ENCODE measurements at places on chromosomes 6 and 20.

DNA sequence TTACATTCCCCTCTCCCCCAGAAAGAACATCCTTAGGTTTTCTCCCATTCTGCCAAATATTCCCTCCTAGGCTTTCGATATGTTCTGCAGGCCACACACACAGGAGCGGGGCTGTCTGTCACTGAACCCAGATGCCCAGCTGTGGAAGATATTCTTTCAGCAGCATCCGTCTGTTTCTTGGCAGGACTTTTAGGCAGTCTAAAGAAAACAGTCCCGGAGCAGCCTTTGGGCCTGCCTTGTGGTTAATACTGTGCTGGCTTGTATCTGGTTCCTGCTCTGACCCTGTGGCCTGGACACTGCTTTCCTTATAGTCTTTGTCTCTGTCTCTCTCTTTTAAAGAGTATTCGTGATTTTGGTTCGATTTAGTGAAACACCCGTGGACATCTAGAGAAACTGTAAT, 94.6 kb upstream of the SUPT3H start:
- no peak for DNase-seq

- DNase-seq: no peak
Observed at GRCh38 chr6:108350528-108350927, 55.7 kb downstream of the AFG1L start.

GRCh38 chr6:15330174-15330944, 84.5 kb downstream of the JARID2 start:
- no peak for DNase-seq

- no peak for DNase-seq
Observed at GRCh38 chr20:50722424-50723155, 8.8 kb upstream of the PARD6B start.

DNA sequence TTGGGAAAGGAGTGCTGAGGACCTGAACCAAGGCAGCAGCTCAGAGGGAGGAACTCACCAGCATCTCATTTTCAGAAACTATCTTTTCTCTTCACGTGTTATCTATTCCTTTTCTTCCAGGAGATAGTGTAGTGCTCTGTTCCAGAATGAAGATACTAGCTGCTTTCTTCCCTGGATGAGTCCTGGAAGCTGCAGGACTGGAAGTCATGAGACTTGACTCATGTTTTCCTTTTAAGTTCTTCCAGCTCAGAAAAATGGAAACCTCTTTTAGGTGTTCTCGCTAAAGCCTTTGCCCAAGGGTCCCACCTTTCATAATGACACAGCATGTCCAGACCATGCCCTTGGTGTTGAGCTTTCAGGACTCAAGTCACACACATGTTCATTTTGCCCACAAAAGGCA, 106.7 kb downstream of the UNC5CL start:
- no peak for DNase-seq

- DNase-seq: no peak
Observed at GRCh38 chr6:17710331-17710730, 3.6 kb upstream of the NUP153 start.

GRCh38 chr6:78482801-78483552, 384.4 kb upstream of the IRAK1BP1 start:
- DNase-seq: no peak

- DNase-seq: no peak
Observed at GRCh38 chr6:158758941-158759479, 60.2 kb downstream of the EZR start.

GRCh38 chr20:37850724-37851355, 52.1 kb upstream of the VSTM2L start:
- no peak for DNase-seq

DNA sequence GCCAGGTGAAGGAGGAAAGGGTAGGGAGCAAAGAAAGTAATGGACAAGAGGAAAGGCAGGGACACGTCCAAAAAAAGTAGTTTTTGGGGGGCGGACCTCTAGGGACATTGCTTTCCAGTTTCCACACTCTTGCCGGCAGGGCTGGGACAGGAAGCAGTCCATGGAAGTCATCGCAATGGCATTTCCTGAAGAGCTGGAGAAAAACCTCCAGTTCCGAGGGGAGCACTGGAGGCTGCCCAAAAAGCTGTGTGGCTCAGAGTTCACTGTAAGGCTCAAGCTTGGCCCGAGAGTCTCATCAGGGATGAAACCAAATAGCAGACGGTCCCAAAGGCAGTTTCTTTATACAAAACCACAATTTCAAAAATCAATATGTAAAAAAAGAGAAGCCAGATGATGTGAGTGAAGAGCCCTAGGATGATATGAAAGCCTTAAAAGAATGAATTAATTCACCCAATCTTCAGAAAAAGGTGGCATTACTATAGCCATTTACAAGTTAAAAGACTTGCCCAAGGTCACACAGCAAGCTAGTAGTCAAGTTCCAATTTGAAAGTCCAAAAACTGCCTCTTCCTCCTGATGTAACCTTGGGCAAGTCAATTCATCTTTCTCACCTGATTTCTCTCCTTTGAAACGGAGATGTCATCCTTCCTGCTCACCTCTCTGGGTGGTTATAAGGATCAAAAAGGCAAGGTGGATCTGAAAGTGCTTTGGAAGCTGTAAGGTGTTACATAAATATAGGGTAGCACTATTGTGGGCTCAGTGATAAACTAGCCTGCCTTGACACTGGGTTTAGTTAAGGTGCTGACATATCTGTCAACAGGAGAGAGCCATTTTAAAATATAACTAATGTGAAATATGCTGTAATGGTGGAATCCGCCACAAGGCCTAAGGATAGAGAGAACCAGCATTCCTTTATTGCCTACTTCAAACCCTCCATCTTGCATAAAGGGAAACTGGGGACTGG, 9.1 kb downstream of the BCL2L1 start:
- DNase-seq: no peak

DNA sequence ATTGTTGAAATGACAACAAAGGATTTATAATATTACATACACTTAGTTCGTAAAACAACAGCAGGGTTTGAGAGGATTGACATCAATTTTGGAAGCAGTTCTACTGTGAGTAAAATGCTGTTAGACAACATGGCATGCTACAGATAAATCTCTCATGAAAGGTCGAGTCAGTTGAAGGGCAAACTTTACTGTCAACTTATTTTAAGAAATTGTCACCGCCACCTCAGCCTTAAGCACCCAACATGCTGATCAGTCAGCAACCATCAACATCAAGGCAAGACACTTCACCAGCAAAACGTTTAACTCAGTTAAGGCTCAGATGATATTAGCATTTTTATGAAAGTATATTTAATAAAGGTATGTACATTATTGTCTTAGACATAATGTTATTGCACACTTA, 31.0 kb downstream of the CYB5R4 start:
- no peak for DNase-seq

- DNase-seq: no peak
Observed at GRCh38 chr6:6968731-6969552, 138.8 kb upstream of the RREB1 start.

DNA sequence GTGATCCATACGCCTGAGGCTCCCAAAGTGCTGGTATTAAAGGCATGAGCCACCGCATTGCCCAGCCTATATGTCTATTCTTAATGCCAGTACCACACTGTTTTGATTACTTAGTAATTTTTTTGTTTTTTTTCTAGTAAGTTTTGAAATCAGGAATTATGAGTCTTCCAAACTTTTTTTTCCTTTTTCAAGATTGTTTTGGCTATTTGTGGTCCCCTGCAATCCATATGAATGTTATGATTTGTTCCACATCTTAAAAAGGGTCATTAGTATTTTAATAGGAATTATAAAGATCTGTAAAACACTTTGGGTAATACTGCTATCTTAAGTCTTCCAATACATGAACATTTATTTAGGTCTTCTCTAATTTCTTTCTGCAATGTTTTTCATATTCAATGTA, 6.8 kb upstream of the POPDC3 start:
- no peak for DNase-seq

DNA sequence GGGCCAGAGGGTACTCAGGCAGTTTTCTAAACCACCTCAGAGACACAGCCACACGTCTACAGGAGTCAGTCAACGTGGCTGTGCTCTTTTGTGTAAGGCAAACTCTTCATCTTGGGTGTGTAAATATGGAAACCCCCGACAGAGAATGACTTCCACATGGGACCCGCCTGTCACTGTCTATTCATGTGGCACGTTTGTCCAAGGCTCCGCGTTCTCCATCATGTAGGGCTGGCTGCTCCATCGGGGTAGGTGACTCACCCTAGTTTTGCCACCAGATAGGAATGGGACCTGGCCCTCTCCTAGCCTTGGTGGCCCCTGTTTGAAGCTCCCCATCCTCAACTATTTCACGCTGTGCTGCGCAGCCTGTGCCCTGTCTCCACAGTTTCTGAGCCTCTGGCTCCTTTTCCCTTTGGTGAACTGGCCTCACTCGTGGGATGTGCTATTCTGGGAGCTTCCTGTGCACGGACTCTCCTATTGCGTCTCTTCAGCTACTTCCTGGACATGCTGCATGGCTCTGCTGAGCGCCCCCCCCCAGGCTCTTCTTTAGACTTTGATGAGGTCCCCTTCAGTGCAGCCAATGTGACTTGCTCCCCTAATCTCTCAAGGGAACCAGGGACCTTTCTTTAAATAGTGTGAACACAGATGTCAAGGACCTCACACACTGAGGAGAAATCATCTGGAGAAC, 143.2 kb upstream of the PDE10A start:
- DNase-seq: no peak

DNA sequence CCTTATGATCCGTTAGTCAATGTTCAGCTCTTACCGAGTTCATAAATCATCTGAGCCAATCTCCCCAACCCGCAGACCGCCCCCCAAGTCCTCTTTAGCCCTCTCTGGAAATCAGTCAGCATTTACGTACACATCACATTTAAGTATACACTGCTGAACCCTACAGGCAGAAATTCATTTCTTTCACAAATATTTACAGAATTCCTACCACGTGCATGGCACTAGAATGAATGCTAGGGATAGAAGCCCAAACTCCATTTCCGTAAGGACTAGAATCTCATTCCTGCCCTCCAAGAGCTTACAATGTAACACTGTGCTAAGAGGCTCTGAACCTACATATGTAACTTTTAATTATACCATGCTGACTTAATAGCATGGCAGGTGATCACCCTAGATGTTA, 1.8 kb downstream of the OSER1 start:
- no peak for DNase-seq

- peak; percentile 64 for DNase-seq
Observed at GRCh38 chr6:34484899-34485298, 19.0 kb downstream of the PACSIN1 start.

- DNase-seq: no peak
Observed at GRCh38 chr20:4326195-4327065, 311.1 kb upstream of the RNF24 start.

DNA sequence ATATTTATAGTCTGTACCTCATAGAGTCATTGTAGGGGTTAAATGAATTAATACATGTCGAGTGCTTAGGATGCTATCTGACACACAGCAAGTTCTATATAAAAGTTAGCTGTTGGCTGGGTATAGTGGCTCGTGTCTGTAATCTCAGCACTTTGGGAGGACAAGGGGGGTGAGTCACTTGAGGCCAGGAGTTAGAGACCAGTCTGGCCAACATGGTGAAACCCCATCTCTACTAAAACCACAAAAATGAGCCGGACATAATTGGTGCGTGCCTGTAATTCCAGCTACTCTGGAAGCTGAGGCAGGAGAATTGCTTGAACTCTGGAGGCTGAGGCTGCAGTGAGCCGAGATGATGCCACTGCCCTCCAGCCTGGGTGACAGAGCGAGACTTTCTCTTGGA, 222.9 kb downstream of the UBE3D start:
- no peak for DNase-seq

DNA sequence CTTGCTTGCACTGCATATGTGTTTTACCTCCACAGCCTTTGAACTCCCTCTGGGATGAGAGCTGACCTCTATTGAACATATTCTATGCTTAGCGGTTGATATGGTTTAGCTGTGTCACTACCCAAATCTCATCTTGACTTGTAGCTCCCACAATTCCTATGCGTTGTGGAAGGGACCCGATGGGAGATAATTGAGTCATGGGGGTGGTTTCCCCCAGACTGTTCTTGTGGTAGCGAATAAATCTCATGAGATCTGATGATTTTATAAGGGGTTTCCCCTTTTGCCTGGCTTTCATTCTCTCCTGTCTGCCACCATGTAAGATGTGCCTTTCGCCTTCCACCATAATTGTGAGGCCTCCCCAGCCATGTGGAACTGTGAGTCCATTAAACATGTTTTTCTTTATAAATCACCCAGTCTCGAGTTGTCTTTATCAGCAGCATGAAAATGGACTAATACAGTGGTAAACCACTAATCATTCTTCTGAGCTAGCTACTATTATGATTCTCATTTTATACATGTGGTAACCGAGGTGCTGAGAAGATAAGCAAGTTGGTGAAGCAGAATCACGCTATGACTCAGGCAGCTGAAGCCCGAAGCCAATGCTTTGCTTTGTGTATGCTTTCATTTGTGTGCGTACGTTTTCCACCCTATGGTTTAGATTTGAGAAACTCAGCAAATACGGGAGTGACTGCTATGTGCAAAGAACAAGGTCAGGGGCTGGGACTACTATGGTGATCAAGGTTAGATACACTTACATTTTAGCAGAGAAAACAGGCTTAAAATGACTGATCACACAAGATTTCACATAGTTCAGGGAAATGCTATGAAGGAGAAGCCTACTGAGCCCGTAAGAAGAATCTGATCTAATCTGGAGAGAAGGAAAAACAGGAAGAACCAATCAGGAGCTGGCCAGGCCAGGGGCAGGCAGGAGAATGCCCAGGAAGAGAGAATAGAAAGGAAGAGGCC, 363.5 kb downstream of the ESR1 start:
- DNase-seq: no peak

GRCh38 chr6:33770124-33770832, 18.7 kb downstream of the LEMD2 start:
- no peak for DNase-seq

DNA sequence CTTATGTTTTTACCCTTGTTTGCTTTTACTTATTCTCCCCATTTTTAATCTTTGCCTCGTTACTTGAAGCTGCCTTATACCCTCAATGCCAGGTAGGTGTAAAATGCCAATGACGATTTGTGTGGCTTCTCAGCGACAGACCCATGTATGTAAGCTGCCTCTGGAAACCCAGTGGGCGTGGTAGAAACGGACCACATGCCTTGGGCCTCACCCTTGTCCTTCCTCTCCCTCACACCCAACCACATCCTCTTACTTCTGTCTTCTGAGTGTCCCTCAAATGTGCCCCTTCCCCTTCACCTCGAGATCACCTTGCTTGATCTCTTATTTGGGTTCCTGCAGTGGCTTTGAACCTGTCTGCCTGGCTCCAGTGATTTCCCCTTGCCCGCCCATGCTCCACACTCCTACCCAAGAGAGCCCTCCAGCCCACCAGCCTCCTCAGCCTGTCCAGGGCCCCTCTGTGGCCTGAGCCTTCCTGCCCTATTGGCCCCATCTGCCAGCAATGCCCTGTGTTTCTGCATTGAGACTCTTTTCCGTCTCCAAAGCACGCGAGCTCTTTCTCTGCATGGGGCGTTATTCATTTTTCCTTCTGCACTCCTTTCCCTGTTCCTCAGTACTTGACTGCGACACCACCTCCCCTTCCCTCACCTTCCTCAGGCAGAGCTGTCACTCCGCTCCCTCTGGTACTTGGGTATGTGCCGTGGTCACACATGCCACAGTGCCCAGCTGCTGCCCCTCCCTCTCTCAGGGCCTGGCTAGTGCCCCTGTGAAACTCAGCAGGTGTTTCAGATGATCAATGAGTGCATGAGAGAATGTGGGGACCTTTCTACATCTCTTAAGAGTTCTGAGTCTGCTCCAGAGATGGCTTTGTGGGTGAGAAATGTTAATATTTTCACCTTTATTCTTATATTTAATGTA, 115.4 kb downstream of the SLX4IP start:
- DNase-seq: no peak
